ENCODE measurements at places on chromosomes 3 and 15.

DNA sequence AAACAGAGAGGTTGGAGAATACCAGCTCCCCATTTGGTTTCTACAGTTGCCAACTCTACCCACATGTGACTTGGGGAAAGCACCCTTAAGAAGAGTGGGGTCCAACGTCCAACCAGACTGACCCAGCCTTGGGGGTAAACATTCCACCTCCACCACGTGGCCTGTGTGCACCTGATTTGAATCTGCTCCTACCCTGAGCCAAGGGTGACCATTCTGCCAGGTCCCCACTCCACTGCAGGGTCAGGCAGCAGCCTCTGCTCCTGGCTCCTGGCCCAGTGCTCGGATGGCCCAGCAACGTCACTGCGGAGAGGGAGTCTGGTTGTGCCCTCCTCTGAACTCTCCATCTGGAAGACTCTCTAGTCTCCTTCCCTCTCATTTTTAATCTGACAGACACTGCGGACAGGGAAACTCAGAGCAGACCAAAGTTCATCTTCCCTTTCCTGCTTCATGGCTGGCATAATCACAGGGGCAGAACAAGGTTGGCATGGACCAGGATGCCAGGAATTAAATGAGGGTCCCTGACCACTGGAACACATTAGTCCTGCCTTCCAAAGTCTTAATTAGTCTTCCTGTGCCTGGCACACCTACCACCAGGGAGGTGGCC lies 29.4 kb downstream of the FHIT start:
- DNase-seq: no peak

DNA sequence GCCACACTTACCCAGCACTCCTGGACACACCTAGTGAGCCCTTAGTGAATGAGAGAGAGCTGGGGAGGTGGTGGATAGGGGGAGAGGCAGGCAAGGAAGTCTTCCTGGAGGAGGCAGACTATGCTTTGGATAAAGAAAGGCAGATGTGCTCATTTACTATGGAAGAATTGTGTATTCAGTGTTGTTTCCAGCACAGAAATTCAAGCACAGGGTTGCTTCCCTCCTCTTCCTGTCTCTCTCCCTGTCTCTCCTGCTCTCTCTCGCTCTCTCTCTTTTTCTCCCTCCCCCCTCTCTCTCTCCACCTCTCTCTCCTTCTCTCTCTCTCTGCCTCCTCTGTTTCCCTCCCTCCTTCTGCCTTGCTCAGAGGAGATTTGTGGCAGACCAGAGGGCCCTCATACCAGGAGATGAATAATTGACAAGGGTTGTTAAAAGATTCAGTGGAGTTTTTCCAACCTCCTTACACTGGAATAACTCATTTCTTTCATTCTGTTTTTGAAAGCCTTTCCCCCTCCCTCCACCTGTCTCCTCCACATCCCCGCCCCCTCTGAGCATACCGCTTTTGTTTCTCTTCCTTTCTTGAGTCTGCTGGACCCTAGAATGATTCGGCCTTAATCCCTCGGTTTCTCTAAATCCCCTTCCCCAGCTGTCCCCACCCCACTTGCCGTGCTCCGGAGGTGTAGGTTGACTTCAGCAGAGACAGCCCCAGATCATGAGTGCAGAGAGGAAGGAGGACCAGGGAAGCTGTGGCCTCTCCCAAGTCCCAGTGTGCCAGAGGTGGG lies 65.6 kb downstream of the CCDC33 start:
- DNase-seq: no peak

- no peak for DNase-seq
Measured at GRCh38 chr3:72990701-72991395, 5.8 kb upstream of the PPP4R2 start.

GRCh38 chr3:106811376-106811775 lies 565.9 kb upstream of the CCDC54 start:
- DNase-seq: no peak

GRCh38 chr3:23075496-23075895 lies 127.6 kb upstream of the UBE2E2 start:
- no peak for DNase-seq

GRCh38 chr3:119293871-119294695 lies at the start of gene ARHGAP31:
Gene ARHGAP31, plus strand, starts transcription at chr3:119294383. Its CDS starts 522 bp downstream, at chr3:119294905.
- peak; percentile 72 for DNase-seq

- DNase-seq: no peak
Measured at GRCh38 chr15:41603411-41603935, 44.5 kb downstream of the TYRO3 start.

All from NCI-H1417 (cell line).